ENCODE measurements at places on chromosomes 12 and 14.

GRCh38 chr12:27652174-27652763 is 44.0 kb upstream of the REP15 start:
- no peak for DNase-seq

GRCh38 chr14:99910337-99911309 is 117.4 kb downstream of the EML1 start:
- DNase-seq = no peak

DNA sequence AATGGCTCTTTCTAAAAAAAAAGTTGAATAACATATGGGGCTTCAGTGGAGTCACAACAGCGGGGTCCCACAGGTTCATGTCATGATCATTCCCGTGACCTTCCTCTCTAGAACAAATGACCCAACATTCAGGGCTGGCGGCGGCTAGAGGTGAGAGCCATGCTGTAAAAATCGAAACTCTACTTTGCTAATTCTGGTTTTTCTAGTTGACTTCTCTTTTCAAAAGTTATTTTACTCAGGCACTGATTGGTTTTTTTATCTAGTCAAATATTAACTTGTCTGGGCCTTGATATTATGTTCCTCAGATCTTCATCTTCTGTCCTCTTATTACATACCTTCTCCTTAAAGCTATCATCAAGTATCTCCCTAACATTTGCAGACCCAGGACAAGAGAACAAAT is 402.9 kb upstream of the SOX5 start:
- DNase-seq = no peak

GRCh38 chr12:22656831-22657230 is 31.9 kb downstream of the ETNK1 start:
- DNase-seq = no peak

GRCh38 chr14:68824517-68825347 is 31.9 kb upstream of the ZFP36L1 start:
- DNase-seq = peak; percentile 95

DNA sequence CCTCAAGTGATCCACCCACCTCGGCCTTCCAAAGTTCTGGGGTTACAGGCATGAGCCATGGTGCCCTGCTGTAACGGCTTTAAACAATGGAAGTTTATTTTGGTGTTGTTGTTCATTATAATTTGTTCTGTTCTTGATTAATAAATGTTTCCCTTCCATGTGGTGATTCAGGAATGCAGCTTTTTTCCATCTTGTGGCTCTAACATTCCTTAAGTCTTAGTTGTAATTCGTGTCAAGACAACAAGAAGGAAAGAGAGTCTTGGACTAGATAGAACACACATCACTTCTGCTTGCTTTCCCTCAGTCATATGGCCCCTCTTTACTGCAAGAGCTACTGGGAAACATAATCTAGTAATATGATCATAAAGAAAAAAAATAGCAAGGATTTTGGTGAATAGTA is 211.6 kb downstream of the SLC6A15 start:
- DNase-seq = no peak

- no peak for DNase-seq
Measured at GRCh38 chr12:67276421-67276820, 7.3 kb downstream of the CAND1 start.

GRCh38 chr12:21566907-21567394 is 37.7 kb downstream of the GYS2 start:
- DNase-seq = no peak

GRCh38 chr12:40733871-40734270 is 41.6 kb downstream of the CNTN1 start:
- no peak for DNase-seq

- DNase-seq = no peak
Measured at GRCh38 chr14:64979336-64980074, 7.2 kb upstream of the FNTB start.

GRCh38 chr12:120468325-120468820 is 1.2 kb downstream of the SRSF9 start:
- DNase-seq = peak; percentile 81

- DNase-seq = no peak
Measured at GRCh38 chr12:105331805-105332251, 1.3 kb downstream of the C12orf75 start.

DNA sequence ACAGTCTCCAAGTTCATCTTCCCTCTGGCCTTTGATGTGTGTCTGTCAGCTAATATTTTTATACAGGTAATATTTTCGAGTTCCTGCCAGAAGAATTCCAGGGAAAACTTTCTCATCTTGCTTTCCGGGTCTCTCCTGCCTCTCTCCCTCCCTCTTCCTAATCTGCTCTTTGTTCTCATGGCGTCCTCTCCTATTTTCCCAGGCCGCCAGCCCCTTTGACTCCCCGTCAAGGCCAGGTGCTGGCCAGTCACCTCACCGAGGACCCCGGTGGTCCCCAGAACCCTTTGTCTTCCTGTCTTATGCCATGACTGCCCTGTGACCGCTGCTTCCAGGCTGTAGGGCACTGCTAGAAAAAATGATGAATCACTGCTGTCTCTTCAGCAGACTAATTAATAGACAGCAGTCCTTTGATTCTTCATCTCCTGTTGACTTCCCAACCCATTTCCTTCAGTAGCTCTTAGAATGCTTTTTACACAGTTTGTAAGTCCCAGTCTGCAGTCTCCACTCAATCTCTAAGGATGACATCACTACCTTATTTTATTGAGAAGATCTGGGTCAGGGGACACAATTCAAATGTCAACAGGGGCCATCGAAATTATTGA is 40.7 kb downstream of the PPFIBP1 start:
- DNase-seq = no peak

Measured in posterior vena cava (tissue), 2 donors.